ENCODE measurements at places on chromosomes 6 and 20.

DNA sequence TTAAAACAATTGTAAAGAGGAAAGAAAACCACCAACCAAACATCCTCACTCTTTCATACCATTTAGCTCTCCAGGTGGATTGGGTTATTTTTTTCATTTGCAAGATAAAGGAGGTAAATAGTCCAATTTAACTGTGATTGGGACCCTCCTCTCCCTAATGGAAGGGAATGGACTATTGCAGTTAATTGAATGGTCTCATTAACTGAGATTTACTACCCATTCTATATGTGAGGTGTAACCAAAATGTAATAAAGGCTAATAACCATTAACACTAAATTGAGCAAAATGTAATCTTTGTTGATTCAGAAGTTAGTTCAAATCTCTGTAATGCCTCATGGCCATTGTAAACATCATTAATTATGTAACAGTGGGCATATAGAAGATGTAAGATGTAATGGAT lies 105.0 kb downstream of the KLHL32 start:
- no peak for DNase-seq

GRCh38 chr20:32292548-32292947 lies 15.1 kb downstream of the KIF3B start:
- DNase-seq: no peak

- DNase-seq: no peak
Measured at GRCh38 chr6:11460001-11460668, 77.4 kb upstream of the TMEM170B start.

DNA sequence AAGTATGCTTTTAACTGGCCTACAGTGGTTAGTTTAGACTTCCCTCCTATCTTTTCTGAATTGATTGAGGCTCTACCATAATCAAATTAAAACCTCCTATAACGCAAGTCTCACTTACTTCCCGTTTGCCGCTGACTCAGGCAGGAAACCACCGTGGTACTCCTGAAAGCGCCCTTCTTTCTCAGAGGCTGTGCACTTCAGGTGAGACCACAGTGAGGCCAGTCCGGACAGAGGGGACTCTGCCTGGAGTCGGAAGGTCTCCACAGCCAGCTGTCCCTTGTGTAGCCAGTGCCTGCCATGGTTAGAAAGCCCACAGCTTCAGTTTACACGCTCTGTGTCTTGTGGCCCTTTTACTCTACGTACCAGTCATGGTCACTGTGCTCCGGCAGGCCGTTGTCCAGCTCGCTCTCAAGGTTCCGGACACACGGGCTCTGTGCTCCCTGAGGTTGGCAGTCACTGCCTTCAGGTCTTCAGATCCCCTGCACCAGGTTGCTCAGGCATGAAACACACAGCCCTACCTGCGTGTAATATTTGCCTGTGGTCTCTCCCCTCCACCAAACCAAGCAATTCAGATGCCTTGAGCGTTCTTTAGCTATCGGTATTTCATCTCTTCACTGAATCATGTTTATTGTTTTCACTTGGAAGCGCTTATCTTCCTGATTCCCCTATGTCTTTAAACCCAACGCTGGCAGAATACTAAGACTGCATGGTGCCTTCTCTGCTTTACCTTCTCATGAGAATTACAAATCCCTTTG lies 178.8 kb downstream of the SMOC2 start:
- no peak for DNase-seq

- no peak for DNase-seq
Measured at GRCh38 chr6:68400396-68400795, 234.7 kb upstream of the ADGRB3 start.

GRCh38 chr6:170476360-170476759 lies 76.7 kb downstream of the PSMB1 start:
- DNase-seq: no peak

- DNase-seq: no peak
Measured at GRCh38 chr6:42030585-42031506, 19.5 kb upstream of the TAF8 start.

DNA sequence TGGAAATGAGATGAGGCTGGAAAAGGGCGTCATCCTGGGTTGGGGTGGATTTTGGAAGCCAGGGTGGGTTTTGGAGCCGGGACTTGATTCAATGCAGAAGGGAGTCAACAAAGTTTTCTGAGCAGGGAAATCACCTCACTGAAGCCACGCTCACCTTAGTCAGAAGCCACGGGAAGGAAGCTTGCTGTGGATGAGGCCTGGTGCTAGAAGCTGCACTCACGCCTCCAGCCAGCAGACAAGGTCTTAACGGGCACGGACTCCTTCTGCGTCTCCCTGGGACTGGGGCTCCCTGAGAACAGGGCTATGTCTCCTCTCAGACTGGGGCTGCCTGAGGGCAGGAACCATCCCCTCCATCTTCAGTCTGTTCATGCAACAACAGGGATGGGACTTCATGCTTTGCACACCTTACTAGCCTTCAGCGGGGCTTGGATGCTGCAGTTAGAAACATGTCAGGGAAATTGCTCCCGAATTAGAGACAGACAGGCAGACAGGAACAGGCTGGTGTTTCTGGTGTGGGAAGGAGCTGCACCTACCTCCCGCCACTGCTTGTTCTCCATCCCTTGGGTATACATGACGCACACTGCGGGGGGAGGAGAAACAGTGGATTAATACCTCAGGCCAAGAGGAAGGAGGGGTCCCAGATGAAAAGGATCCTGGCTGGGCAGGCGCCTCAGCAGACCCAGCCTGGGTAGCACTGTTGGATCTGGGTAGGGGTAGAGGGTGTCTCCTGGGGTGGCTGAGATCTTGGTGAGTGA lies 17.5 kb downstream of the CPNE5 start:
- no peak for DNase-seq

- no peak for DNase-seq
Measured at GRCh38 chr6:2575236-2575635, 175.5 kb downstream of the MYLK4 start.

DNA sequence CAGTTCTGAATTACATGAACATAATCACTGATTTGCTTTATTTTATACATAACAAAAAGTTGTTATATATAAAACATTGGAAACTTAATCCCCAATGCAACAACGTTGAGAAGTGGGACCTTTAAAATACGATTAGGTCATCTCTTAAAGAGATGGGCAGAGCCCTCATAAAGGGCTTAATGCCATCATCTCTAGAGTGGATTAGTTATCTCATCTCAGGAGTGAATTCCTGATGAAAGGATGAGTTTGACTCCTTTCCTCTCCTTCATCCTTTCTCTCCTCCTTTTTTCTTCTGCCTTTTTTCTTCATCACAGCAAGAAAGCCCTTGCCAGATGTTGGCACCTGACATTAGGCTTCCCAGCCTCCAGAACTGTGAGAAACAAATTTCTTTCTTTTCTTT lies 13.9 kb downstream of the HLA-DOA start:
- DNase-seq: no peak

- no peak for DNase-seq
Measured at GRCh38 chr20:36855241-36855657, 20.7 kb upstream of the TLDC2 start.

GRCh38 chr6:134956032-134956431 lies 6.1 kb upstream of the ALDH8A1 start:
- DNase-seq: no peak

DNA sequence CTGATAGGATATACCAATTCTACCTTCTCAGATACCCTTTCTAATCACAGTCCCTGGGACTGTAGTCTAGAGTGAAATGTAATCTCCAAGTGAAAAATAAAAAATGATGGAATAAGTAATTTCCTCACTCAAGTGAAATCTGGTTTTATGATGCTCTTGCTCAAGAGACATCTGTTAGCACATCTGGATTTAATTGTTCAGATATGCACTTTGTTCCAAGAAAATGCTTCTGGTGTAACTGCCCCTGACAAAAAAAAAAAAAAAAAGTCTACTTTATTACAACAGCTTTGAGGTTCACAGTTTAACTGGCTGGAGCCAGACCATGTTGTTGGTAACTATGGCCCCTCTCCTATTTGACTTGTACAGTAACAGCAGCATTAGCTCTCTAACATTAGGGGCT lies 251.8 kb downstream of the BTBD9 start:
- DNase-seq: no peak

DNA sequence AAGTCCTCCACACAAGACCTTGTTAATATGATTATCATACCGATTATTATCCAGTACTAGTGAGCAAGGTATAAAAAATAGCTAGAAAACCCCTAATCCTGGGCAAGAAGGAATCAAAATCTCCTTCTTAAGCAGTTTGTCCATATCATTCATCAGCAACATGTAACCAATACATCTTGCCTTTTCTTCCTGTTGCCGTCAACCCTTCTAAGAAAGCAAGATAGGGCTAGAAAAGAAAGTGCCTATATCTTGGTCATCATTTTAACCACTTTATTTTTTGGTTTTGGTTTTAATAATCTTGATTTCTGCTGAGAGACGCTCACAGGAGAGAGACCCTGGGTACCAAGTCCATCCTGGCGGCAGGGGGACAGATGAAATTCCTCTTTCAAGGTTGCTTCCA lies 27.2 kb upstream of the PREX1 start:
- DNase-seq: no peak

- DNase-seq: no peak
Measured at GRCh38 chr6:44670146-44670545, 282.6 kb downstream of the CDC5L start.

DNA sequence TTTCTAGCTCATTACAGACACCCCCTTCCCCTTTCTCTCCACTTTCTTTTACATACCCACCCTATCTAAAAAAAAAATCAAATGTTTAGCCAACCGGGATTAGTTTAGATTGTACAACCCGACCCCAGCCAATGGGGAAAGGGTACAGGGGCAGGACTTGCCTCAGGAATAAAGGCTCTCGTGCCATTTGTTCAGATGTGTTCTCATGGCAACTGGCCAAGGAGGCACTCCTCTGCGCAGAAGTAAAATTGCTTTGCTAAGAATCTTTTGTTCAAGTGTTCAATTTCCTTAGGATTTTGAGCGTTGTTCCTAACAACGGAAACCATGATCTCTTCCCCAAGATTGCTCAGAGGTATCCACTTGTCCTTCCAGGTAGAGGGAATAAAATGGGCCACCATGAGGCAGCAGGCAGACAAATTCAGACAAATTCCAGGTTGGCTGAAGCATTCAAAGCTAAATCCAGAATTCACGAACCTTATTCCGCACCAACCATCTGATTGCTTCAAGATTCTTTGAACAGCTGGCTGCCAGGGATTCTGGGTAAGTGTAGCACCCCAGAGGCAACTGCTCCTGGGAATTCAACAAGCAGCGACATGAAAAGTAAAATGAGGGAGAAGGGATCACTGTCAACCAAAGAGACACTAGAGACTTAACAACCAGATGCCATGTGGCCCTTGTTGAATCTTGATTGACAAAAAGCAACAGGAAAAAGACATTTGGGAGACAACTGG lies 431.8 kb downstream of the PREX1 start:
- no peak for DNase-seq

GRCh38 chr6:141488488-141488887 lies 644.2 kb upstream of the GJE1 start:
- no peak for DNase-seq

DNA sequence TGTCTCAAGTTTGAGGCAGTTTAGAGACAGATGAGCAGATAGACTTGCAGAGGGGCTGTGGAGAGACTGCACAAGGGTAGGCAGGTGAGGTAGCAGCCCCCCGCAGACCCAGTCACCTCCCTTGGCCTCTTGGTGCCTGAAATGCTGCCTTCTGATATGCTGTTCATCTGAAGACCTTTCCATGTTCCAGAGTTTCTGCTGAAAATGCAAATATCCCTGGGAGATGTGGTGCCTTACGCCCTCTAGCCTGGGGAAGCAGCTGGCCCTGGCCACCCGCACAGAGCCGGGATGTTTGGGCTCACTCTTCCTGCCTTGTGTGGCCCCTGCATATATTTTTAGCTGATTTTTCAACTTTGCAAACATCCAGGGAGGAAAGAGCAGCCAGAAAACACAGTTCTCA lies 51.4 kb downstream of the TMEM242 start:
- no peak for DNase-seq

- DNase-seq: no peak
Measured at GRCh38 chr6:82959385-82959941, 106.2 kb downstream of the UBE3D start.

DNA sequence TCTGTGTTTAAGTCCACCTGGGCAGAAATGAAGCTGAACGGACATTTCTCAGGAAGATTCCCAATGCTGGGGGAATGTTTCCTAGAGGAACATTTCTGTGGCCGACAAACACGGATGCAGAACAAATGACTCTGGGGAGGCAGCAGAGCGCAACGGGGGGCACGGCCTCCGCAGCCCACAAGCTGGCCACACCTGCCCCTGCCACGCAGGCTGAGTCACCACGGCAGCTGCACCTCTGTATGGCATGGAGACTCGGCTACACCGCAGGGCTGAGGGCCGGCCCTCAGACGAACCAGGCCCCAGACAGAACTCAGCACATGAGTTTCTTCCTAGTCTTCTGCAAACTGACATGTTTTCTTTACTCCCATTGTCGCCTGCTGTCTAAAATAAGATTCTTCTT lies 10.0 kb upstream of the PRR18 start:
- no peak for DNase-seq

- DNase-seq: no peak
Measured at GRCh38 chr6:25052181-25052580, 116.4 kb upstream of the RIPOR2 start.

- DNase-seq: no peak
Measured at GRCh38 chr6:2547355-2547754, 203.4 kb downstream of the MYLK4 start.

DNA sequence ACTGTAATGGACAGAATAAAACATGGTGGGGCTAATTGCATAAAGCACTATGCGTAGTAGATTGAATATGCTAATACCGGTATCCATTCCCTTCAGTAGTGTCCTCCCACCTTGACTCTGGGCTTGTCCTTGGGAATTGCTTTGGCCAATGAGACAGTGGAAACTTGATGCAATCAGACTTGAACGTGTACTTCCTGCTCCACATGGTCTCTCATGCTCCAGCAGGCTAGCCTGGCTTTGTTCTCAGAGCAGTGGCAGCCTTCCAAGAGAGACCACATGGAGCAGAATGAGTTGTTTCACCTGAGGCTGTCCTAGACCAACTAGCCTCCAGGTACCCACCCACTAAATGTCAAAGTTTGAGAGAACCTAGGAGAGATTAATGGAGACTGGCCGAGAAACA lies 37.0 kb upstream of the BTBD3 start:
- DNase-seq: no peak

GRCh38 chr20:33521461-33521860 lies 31.6 kb downstream of the CBFA2T2 start:
- DNase-seq: no peak

- DNase-seq: no peak
Measured at GRCh38 chr20:45338121-45339030, 9.8 kb downstream of the SDC4 start.

DNA sequence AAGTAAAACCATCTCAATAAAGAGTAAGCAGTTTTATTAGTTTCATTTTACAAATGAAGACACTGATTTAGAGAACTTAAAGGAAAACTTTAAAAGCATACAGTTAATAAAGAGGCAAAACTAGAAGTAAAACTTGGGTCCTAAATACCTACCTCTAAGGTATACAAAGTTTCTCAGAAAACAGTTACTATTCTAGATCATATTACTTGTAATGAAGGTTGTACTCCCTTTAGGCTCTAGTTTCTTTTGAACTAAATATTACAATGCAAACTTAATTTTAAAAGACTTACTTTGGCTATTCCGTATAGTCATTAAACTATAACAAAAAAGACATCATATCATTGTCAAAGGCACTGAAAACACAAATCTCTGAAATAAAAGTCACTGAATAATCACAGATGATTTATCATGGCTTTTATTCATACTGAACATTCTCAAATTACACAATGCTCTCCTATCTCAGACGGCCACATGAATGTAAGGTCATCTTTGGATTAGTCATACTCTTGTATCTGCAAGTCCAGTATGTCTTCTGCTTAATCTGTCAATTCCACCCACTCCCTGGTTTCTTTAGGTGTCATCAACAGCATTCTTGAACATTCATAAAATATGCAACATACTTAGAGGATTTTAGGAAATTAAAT lies 361.6 kb upstream of the RUNX2 start:
- DNase-seq: no peak
